HFFc6 (cell line): ENCODE measurements at places on chromosomes 5 and 9. TPM values are rescaled to one million over a fixed set of nuclear protein-coding genes. Genes with fewer than 3 reads are reported as not detected.

Gene DHX29
- total RNA-seq: 36.9 to 45.4 TPM (median 39.3 TPM) in 3 replicates

Gene KDM4C
- total RNA-seq: 8.8 to 12.0 TPM (median 12.0 TPM) in 3 replicates

DNA sequence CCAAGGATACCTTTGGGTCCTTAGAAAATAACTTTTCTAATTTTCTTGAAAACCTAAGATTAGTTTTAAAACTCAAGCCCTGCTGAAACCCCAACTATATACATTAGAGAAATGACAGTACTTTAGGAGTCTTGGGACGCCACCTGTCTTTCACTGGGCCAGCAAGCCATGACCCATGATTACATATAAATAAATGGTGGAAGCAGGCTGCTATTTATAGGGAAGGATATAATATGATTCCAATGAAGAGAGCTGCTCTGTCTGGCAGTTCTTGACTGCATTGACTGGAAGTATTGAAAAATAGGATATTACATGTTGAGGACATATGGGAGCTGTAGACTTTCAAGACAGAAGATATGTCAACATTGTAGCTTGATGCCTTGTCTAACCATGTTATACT lies 7.3 kb downstream of the JMY start:
- no peak for DNase-seq
- no peaks in the 10 kb centered on the region for H3K36me3 ChIP-seq
- H3K27ac ChIP-seq: no peak overlapping the region

DNA sequence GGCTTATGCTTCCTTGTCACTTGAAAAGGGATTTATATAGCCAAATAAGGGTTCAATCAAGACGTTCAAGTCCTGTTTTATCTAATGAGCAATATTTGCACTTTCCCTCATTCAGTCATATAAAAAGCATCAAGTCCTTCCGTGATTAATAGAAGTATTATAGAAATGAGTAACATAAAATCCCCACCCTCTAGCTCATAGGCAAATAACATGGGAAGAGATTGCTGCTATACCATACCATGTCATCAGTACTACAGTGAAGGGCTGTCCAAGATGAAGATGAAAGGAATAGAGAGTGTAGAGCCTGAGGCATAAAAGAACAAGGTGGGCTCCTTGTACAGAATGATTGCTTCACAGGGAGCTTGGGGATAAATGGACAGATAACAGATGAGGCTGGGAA lies 20.4 kb upstream of the PAPPA start:
- H3K4me1 ChIP-seq: peaks cover 13% of the 10 kb centered on the region
- peaks cover 6% of the 10 kb centered on the region; the same call in 1 of the 2 replicates for H3K36me3 ChIP-seq
